ENCODE measurements at places on chromosomes 5 and 9.

- no peak for DNase-seq
Observed at GRCh38 chr9:68522954-68523353, 17.7 kb downstream of the TMEM252 start.

- DNase-seq: no peak
Observed at GRCh38 chr5:169851321-169851850, 128.9 kb downstream of the INSYN2B start.

- DNase-seq: no peak
Observed at GRCh38 chr5:174998131-174998730, 273.8 kb downstream of the MSX2 start.

GRCh38 chr9:72590824-72591223 is 69.4 kb downstream of the TMC1 start:
- DNase-seq: no peak

GRCh38 chr5:124538191-124538590 is 208.2 kb downstream of the ZNF608 start:
- no peak for DNase-seq

GRCh38 chr5:148471379-148471778 is 87.6 kb downstream of the FBXO38 start:
- peak; percentile 55 for DNase-seq

Measured in astrocyte of the spinal cord (primary cell).